Right renal pelvis (tissue), 4 donors: ENCODE measurements at places on chromosomes 11 and 22.

GRCh38 chr11:130160498-130161155 lies 1.0 kb downstream of the ST14 start:
- DNase-seq, result no peak

GRCh38 chr11:10302359-10302743 lies 2.5 kb upstream of the ADM start:
- DNase-seq, result no peak

DNA sequence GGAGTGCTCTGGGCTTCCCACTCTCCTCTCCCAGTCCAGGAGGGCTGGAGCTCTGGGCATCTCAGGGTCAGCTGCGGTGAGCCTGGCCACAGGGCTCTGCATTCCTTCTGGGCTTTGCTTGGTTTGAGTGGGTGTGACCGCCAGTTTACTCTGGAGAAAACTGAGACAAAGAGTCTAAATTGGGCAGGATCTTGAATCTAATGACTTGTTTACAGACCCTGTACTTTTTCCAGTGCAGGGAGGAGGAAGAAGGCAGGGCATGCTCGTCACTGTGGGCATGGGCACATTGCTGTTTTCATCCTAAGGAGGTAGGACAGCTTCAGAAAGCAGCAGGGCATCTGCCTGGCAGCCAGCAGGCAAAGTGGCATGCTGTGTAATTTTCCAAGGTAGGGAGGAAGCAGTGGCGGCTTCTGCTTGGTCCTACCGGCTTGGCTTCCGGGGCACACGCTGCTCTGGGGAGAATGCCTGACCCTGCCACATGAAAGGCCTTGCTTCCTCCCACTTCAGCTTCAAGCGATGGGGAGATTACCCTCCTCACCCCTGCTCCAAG lies 22.9 kb downstream of the FLI1 start:
- no peak for DNase-seq

DNA sequence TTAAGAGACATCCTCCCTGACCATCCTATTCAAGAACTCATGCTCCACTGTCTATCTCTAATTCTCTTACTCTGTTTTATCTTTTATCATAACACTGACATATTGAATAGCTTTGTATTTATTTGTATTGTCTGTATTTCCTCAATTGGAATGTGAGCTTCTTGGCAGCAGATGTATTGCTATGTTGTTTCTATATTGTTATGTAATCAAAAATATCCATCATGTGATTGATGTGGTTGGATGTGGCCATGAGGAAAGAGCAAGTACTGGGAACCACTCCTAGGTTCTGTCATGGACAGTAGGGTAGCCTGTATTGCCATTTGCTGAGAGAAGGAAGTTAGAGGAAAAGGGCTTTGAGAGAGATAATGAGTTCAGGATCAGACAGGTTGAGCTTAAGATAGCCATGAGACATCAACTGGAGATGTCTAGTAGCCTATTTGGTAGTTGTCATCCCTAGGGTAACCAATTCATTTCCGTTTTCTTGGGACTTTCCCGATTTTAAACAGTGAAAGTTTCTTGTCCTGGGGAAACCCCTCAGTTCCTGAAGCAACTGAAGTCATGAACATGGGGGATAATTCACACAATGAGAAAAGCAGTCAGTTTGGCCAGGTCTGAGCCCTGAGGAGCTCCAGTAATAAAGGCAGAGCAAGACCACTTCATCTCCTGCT lies 404.5 kb downstream of the INSC start:
- DNase-seq, result no peak

DNA sequence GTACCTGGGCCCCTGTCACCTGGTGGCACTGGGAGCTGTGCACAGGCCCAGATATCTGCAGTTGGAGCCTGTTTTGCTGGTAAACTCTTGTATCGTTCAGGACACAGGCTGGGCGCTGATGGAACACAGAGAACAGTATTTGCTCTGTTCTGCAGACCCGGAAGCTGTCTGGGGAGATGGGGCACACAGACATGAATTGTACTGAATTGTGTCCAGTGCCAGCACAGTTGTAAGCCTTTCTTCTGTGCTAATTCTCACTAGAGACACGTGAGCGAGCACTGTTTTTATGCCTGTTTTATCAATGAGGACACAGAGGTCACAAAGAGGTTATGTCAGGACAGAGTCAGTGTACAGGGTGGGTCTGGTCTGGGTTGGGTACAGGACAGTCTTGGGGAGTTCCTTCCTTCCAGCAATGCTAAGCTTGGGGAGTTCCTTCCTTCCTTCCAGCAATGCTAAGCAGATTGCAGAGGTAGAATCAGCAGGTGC lies 24.4 kb upstream of the ACR start:
- no peak for DNase-seq

DNA sequence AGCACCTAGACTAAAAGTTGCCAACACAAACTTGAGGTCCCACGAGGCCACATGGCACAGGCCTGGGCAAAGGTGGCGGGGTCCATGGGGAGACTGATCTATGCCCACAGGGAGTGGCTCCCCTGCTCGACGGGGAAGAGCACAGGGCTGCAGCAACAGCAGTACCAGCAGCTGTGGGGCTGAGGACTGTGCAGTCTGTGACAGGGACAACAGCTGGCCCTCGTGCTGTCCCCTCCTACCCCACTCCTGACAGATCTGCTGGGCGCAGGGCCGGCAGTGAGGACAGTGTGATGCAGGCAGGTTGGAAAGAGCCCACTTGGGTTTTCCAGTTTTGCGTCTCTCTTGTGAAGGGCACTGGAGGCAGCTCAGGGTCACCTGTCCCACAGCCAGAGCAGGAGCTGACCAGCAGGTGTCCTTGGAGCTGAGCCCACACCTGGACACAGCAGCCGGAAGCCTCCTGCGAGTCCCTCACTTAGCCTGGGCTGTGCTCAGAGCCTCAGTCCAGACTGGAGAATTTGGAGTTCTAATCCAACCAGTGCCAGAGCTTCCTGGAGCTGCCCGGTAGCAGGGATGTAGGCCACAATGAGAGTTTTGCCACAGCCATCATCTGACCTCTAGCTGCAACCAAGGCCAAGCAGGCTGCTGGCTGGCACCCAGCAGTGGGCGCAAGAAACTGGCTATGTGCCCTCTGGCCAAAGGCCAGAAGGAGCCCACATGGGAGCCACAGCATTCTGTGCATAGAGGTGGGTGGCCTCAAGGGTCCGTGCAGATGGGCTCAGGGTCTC lies 3.6 kb upstream of the GAS2L1 start:
- no peak for DNase-seq

DNA sequence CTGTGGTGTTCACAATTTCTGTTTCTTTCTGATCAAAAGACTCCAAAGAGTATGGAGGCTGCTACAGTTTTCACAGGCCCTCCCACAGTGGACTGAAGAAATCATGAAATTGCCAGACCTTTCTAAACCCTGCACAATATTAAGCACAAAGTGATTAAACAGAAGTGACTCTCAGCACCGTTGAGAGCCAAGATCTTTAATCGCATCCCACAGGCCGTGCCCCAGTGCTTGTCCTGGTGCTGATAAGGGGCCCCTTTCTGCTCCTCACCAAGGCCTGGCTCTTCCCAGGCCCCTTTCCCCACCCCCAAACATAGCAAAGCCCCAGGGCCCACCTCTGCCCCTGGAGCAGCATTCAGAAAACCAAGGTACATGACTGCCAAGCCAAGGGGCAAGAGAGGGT lies 57.4 kb upstream of the BMAL1 start:
- no peak for DNase-seq

GRCh38 chr11:83162377-83162776 lies 5.4 kb downstream of the PCF11 start:
- DNase-seq, result no peak

DNA sequence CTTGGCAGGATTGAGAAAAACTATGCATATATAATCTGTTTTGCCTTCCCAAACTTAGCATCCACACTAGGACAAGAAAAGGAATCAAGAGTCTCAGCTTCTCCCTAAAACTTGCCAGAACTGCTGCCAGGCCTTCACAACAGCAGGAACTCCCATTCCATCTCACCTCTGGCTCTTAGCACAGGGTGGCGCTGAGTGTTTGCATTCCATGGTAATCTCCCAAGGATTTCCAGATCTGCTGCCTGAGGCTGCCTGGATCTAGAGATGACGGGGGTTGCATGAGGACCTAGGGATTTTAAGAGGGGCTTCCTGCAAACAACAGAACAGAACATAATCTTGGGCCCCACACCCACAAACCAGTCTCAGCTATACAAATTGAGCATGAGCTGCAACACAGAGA lies 87.1 kb upstream of the OPCML start:
- DNase-seq, result no peak

DNA sequence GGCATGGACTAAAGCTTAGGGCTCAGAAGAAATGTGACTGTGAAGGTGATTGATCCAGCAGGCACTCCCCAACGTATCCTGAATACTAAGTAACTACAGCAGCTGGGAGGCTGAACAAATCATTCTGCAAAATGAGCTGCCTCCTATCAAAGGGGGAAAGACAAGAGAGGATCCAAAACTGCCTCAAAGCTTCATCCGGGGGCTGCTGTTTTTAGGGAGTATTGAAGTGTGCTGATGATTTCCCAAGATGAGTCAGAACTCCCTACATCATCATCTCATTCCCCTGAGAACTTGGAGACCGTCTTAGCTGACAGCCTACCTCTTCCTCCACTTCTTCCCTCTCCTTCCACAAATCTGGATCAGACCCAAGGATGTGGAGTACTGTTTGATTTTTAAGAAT lies 108.4 kb upstream of the GRAMD1B start:
- DNase-seq, result no peak

DNA sequence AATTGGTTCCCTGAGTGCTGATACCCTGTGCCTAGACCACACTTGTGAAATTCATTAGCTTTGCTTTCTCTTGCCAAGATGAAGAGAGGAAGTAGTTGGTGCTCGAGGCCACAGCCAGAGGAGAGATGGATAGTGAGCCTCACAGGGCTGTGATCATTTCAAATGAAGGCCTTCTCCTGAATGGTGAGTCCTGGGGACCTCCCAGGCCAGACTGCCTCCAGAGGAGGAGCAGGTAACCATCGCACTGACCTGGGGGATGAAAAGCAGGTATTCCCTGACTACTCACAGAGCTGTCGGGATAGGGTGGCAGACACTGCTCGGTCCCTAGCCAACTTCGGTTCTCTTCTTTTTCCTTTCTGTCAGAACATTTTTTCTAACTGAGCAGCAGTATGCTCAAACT lies 4.8 kb upstream of the FXYD6 start:
- no peak for DNase-seq

DNA sequence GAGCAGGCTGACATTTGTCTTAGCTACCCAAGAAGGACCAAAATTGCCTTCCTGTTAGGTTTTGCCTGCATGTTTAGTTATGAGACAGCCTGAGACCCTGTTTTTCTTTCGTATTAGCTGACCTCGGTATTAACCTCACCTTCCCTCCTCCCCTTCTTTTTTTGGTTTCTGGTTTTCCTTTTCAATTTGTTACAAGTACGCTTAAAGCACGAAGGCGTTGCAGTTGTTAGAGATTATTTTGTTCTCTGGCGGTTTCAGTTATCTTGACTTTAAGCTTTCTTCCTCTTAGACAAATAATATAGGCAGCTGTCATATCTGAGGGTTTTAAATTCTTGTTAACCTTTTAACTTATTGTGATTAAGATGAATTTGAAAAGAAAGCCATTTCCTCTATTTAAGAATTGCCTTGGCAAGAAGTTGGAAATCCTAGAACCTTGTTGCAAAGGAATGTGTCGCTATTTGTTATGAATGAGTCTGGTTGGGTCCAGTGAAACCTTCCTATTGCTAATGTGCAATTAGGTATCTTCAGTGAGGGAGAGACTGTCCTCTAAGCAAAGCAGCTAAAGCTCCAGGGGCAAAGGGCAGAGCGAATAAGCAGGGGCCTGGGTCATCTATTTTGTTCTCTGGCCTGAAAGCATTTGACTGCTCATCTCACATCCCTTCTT lies 45.7 kb downstream of the PACS1 start:
- DNase-seq, result no peak

- no peak for DNase-seq
Measured at GRCh38 chr11:120392793-120393192, 56.6 kb downstream of the ARHGEF12 start.

DNA sequence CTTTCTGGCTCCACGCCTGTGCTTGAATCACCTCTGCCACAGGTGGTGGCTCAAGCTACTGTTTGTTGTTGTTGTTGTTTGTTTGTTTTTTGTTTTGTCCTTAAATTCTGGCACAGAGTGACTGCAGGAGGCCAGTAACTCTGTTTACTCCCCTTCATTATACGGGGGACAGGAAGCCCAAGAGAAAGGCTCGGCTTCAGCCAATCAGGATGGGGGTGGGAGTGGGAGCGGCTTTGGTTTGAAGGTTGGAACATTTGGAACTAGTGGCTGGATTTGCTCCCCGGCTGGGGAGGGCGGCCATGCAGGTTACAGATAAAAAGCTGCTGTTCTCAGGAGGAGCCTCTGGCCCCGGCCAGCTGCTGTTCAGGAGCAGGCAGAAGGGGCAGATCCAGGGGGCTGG lies 19.7 kb upstream of the CABP2 start:
- no peak for DNase-seq

- no peak for DNase-seq
Measured at GRCh38 chr11:131002145-131002544, 85.9 kb upstream of the SNX19 start.

DNA sequence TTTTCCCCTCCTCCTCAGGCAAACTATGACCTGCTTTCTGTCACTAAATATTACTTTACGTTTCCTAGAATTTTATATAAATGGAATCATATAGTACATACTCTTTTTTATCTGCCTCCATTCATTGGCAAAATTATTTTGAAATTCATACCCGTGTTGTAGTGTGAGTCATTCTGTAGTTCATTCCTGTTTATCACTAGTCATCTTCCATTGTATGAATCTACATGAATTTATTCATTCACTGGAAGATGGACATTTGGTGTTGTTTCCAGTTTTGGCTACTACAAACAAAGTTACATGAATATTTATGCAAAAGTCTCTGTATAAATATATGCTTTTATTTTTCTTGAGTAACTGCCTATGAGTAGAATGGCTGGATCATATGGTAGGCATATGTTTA lies 60.7 kb upstream of the OPCML start:
- no peak for DNase-seq

DNA sequence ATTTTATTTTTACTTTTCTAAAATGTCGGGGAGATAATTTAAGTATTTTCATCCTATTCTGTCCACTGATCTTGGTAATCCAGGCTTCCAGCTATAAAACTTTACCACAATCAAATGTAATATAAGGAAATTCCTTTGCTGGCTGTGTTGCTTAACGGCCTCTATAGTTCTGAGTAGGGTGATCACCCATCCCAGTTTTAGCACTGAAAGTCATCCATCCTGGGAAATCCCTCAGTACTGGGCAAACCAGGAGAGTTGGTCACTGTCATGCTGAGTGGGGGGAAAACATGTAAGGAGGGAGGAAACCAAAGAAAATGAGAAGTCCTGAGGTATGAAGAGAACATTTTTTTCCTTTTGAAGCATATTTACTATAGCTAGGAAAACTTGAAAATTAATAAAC lies 12.8 kb upstream of the BACE1-AS start:
- no peak for DNase-seq

GRCh38 chr11:133913761-133914160 lies 43.0 kb downstream of the IGSF9B start:
- DNase-seq, result no peak

- peak; percentile 34 for DNase-seq
Measured at GRCh38 chr11:61293867-61294716, 1.0 kb downstream of the VWCE start.
